GOT3 (cell line): ENCODE measurements at places on chromosomes 11 and 22.

GRCh38 chr11:65887723-65888162, 528 bp downstream of the FIBP start:
- DNase-seq = no peak

DNA sequence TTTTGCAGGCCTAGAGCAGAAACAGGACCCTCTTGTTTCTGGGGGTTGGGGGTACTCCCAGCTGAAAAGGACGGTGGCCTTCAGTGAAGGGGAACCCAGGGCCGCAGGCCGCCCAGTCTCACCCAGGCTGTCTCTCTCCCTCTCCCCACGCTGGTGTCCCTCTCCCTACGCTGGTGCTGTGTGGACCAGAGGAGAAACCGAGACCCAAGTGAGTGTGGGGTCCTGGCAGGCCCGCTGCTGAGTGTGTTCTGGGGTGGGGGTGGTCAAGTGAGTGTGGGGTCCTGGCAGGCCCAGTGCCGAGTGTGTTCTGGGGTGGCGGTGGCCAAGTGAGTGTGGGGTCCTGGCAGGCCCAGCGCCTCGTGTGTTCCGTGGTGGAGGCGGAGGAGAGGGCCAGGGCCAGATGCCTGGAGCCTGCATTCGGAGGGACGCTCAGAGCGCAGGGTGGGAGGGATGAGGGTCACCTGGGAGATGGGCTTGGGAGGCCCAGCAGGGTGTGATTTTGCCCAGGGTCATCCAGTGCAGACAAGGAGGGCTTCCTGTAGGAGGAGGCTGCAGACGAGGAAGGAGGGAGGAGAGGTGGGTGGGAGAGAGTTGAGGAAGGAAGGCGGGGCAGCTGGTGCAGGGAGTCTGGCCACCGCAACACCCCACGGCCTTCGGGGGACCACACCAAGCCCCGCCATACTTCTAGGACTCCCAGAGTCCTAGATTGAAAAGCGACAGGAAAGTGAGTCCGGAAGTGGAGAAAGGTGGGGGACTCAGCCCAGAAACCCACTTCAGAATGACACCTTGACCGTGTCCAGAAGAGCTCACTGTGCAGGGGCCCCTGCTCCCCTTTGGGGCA, 10.3 kb downstream of the TNNT3 start:
- DNase-seq = no peak

DNA sequence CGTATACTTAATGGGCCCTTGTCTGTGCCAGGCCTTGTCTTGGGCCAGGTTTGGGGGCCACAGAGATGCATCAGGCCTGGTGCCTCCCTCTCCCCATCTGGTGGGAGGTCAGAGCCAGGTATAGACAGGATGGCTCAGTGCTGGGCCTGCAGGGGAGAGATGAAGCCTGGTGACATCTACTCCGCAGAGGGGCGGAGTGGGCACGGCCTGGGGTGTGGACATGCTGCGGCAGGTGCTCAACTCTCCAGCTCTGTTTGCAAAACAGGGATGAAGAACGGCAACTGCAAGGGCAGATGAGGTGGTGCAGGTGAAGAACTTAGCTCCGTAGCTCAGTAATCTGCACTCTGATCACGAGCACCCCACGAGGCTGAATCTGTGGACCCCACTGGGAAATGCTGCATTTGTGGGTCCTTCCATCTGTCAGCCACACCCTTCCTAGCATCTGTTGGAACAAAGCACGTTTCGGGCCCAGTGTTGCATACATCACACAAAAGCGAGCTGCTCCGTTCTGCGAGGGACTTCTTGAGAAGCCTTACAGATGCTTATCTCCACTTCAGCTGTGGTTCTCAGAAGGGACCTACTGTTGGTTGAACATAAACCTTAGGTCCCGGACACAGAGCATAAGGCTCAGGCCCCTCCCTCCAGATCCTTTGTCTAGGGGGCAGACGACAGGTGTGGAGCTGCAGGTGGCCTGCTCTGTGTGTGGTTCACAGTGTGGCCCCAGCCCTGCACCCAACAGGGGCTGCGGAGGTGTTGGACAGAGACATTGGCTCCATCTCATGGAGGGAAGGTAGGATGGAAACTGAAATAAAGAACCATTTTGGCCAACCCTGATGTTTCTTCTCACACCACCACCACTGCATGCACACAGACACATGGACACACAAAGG, 78.3 kb downstream of the LRRC32 start:
- no peak for DNase-seq

GRCh38 chr11:71397331-71397860, 50.8 kb downstream of the DHCR7 start:
- DNase-seq = no peak

GRCh38 chr22:26619510-26619909, 1.7 kb upstream of the CRYBB1 start:
- DNase-seq = no peak

GRCh38 chr11:61996933-61997332, 29.5 kb upstream of the FTH1 start:
- DNase-seq = no peak

DNA sequence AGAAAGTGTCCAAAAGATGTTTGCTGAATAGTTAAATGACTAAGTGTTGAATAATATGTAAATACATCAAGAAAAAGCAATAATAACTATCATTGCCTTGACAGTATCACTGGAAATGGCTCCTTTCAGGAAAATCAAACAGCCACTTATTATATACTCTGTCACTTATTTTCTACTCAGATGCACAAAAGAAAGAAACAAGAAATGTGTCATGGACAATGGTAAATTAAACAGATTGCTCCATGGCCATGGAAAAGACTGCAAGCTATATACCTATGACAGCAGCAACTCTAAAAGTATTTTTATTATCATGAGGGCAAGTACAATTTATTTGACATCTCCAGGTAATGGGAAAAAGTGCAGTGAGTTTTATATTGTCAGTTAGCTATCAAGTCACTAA, 52.9 kb upstream of the GUCY1A2 start:
- no peak for DNase-seq

DNA sequence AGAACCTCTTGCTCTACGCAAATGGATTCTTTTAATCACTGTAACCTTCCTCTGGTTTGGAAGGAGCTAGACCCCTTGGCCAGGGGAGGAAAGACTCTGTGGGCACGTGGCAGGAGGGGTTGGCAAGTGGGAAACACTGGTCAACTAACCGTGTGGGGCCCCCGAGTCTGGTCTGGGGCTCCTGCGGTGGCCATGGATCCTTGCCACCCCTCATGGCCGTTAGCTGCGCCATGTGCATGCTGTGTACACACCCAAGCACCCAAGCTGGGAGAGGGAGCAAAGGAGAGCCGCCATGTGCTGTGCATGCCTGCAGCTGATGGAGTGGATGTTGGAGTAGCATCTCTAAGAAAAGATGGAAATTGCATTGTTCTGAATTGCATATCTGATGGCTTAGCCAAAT, 730.6 kb downstream of the FAM181B start:
- DNase-seq = no peak

DNA sequence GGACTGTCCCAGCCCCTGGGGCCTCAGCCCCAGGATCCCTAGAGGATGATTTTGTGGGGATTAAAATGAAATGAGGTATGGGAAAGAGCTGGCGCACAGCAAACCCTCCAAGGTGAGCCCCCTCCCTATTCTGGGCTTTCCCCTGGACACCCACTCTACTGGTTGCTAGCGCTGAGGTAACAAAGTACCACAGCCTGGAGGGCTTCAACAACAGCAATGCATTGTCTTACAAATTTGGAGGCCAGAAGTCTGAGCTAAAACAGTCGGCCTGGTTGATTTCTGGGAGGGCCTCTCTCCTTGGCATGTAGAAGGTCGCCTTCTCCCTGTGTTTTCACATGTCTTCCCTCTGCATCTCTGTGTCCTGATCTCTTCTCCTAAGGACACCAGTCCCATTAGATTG, 913.6 kb downstream of the NTM start:
- DNase-seq = no peak

- DNase-seq = no peak
Measured at GRCh38 chr22:25840891-25841290, 98.9 kb downstream of the MYO18B start.

- DNase-seq = no peak
Measured at GRCh38 chr11:73236205-73236765, 18.2 kb downstream of the P2RY2 start.

DNA sequence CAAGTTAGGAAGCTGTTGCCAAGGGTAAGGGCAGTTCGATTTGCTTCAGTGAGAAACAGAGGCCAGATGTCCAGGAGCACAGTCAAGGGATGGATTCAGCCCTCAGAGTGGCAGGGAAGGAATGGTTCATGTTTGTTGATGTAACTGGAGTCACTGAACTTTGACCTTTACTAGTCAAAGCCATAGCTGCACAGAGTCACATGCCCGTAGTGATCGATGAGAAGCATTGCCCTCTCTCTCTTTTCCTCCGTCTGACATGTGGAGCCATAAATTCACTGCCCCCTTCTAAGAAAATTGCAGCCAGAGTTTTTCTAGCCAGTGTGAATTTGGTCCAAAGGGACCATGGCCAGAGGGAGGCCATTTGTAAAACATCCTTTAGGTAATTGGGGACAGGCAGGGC, 124.1 kb upstream of the MTNR1B start:
- DNase-seq = no peak

- no peak for DNase-seq
Measured at GRCh38 chr11:1397862-1398527, 8.3 kb downstream of the BRSK2 start.
